ENCODE measurements at places on chromosomes 12 and 14. TPM values are rescaled to one million over a fixed set of nuclear protein-coding genes. Genes with fewer than 3 reads are reported as not detected.

- no peak for ATAC-seq
Measured at GRCh38 chr14:78618368-78618767, 448.2 kb downstream of the NRXN3 start.

GRCh38 chr12:64735442-64735841 is 23.8 kb downstream of the GNS start:
- no peak for ATAC-seq

DNA sequence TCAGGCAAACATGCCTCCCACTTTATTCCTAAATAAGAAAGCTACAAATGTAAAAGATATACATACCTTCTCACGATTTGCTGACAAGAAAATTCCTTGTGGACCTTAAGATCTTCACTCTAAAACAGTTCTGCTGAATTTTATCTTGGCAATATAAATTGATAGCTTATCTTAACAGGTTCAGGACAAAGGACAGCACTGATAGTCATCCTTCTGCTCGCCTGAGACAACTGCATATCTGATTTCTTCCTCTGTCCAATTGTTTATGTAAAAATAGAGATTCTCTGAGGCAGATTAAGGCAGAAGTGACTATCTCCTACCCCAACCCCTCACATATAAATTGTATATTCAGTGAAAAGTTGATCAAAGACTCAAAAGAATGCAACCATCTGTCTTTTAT is 44.9 kb downstream of the CAPZA3 start:
- ATAC-seq = no peak

DNA sequence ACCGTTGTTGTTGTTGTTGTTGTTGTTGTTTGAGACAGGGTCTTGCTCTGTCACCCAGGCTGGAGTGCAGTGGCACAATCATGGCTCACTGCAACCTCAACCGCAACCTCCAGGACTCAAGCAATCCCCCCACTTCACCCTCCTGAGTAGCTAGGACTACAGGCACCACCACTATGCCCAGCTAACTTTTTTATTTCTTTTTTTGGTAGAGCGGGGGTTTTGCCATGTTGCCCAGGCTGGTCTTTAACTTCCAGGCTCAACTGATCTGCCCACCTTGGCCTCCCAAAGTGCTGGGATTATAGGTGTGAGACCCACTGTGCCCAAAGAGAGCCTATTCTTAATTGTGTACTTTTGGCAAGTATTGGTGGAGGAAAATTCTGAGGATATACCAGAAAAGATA is 25.7 kb downstream of the MOK start:
- ATAC-seq = no peak

OR4E2 gene
- not detected for total RNA-seq

P2RX2 gene
- not detected for total RNA-seq
